ENCODE measurements at places on chromosomes 5 and 9.

DNA sequence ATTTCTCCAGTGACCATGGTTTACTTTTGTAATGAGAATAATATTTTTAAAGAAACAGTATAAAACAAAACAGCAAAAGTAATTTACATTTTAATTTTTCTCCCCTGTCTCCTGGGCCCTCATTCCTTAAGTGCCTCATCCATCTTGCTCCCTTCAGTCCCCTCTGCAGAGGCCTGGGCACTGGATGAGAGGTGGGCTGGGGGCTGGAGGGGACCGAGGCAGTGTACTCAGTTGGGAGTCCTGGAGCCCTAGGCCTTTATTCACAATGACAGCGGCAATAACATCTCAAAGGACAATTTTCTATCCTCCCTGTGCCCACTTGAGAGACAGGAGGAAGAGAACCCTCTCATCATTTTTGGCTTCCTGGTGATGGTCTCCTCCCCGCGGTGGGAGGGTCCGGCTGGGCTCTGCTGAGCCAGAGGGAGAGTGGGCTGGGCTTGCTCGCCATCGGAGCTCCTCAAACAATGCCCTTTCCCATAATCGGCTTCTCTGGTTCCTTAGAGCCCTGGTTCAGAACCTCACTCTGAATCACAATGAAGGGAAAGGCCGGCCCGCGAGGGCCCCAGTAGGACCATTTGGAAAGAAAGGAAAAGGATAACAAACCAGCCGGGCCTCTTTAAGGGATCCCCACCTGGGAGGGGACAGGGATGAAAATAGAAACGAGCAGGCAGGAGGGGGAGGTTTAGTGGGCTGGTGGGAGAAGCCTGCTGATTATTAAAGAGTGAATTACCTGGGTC lies 9.7 kb upstream of the SMIM32 start:
- no peak for DNase-seq

- no peak for DNase-seq
These were observed 229.7 kb upstream of the PIK3R1 start for GRCh38 chr5:67985686-67986387.

DNA sequence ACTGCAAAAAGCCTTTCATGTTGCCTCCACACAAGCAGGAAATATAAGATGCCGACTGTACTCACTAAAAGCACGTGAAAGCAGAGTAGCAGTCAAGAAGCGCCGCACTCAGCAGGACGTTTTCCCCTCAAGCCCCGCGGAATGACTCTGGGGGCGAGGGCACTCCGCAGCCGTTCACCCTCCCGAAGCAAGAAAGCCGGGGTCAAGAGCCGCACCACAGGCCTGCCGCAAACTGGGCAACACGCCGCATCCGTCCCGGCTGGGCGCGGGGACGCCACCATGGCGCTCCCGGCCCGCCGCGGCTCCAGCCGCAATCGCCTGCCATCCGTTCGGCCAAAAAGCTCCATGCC lies 364 bp downstream of the RPS6 start:
- peak; percentile 24 for DNase-seq

GRCh38 chr9:20397348-20397747 lies 225.0 kb downstream of the MLLT3 start:
- no peak for DNase-seq

GRCh38 chr9:134101623-134102149 lies 33.9 kb upstream of the BRD3 start:
- no peak for DNase-seq

DNA sequence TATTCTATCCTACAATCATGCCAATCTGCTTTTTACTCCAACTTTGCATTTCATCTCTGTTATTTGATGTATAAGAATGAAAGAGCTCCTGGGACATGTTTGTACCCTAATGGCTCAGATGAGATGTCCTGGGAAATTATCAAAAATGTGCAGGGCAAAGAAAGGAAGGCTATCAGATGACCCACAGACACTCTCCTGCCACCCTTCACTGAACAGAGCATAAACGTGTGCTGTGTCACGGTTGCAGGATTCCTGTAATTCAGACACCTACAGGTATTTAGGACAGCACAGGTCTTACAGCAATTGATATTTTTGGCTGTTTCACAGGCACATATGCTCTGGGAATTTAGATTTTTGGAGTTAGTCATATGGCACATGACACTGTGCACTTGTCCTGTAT lies 149.2 kb upstream of the GAS1 start:
- DNase-seq, result no peak

- no peak for DNase-seq
These were observed 99.7 kb downstream of the NPR3 start for GRCh38 chr5:32810804-32811203.

- no peak for DNase-seq
These were observed 314.5 kb upstream of the TLE4 start for GRCh38 chr9:79257228-79257781.
